Astrocyte of the hippocampus (primary cell): ENCODE measurements at places on chromosomes 13 and 19.

DNA sequence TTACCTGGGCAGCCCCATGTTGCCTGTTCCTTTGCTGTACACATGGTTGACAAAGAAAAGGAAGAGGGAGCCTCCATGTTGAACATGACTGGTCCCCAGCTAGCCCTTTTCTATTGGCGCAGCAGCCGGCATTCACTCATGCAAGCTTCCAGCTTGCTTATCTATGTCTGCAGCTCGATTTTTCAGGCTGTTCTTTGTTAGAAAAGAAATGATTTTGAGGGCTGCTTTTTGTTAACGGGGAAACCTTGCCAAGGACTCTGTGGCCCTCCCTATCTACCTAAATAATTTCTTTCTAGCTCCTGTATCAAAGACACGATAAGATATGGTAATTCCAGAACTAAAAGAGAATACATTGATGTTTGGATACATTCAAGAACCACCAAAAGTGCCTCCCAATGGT, 20.4 kb upstream of the ADGRE2 start:
- DNase-seq = no peak

DNA sequence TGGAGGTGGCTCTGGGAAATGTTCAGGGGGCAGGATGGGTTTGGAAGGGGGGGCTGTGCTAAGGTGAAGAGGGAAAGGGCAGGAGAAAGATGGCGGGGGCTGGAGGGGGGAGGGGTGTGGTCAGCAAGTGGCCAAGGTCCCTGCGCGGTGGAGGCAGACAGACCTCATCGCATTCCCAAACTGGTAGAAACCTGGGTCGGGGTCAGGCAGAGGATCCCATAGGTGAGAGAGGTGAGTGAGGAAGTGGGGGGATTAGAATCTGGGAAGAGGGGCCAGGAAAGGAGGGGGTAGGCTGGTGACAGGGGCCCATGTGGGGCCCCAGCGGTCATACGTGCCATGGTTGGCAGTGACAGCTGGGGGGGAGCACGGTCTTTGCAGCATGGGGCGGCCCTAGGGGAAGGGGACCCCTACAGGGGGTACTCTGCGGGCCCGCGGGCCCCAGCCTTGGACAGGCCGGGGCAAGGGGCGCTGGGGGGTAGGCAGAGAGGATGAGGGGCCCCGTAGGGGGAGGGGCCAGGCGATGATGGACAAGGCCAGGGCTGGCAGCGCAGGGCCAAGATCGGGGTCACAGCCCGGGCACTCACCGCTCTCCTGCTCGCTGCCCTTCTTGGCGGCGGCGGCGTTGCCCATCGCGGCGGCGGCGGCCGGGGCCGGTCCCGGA, 514 bp downstream of the PRKACA start:
- DNase-seq = peak; percentile 23

DNA sequence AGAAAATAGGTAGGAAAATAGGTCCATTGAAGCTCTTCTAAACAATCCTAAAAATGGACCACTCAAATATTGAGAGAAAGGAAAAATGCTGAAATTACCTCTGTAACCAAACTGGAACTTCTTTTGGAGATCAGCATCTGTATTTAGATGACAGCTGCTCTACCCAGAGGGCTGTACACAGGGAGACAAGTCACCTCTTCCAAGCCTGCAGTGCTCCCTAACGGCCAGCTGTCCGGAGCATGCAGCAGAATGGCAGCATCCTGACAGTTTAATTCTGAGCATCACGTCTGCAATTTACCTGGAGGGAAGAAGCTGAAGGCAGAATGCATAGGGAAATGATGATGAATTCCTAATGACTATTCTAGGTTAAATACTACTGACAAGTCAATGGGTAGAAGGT, 62.8 kb upstream of the DIAPH3 start:
- peak; percentile 19 for DNase-seq

GRCh38 chr19:48421548-48421947, 24.2 kb upstream of the GRWD1 start:
- no peak for DNase-seq

DNA sequence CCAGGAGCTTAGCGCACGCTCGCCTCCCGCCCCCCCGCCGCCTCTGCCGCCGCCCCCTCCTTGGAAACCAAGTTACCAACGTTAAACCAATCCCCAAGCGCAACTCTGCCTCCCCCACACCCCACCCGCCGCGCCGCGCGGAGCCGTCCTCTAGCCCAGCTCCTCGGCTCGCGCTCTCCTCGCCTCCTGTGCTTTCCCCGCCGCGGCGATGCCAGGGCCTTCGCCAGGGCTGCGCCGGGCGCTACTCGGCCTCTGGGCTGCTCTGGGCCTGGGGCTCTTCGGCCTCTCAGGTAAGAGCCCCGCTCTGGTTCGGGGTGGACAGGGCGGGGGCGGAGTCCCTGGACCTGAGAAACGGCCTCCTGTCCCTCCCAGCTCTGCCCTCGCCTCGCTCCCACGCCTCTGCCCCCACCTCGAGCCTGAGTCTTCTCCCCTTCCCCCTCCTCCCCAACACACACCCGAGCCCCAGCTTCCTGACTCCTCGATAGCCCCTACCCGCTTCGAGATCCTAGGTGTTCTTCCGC, at the start of gene ICAM5:
TSS of gene ICAM5 (plus strand) at position 117 of the 521 bp plus-strand sequence. CDS start at position 209, 92 bp downstream.
- peak; percentile 43 for DNase-seq

- no peak for DNase-seq
These were observed 4.3 kb upstream of the SAMD1 start for GRCh38 chr19:14094854-14095253.

DNA sequence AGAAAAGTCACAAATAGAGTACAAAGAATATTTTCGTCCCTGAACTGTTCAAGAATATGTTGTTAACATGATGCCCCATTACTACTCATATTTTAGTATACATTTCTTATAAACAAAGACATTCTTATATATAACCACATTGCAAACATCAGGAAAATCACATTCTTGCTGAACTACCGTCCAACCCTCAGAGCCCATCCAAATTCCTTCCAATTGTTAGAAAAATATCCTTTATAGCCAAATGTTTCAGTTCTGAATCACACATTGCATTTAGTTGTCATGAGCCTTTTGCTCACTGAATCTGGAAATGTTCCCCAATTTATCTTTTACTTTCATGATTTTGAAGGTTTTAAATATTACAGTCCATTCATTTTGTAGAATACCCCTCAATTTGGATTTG, 467.8 kb upstream of the ARGLU1 start:
- peak; percentile 79 for DNase-seq

GRCh38 chr13:86082121-86082520, 282.9 kb upstream of the SLITRK6 start:
- DNase-seq = no peak

- DNase-seq = no peak
These were observed 776 bp upstream of the NCLN start for GRCh38 chr19:3184847-3185460.

DNA sequence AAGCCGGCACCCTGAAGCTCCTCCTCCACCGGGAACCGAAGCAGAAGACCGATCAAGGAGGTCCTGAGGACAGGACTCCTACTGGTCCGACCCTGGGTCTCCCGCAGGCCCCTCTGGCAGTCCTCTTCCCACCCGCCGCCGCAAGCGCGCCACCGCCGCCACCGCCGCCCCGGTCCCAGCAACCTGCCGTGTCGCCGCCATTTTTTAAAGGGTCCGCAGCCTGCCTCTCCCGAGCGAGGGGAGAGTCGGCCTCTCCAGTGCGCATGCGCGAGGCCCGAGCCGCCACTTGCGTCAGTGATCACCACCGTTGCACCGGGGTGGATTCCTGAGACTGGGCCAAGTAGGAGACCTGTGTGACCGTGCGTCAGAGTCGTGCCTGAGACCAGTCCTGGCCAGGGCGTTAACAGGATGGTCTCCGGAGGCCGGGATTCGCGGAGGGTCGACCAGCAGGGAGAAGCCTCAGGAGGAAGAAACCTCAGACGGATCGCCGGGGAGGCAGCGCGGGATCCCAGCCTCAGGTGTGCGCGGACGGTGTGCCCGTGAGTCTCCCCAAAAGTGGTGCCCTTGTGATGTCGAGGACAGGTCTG, 51.6 kb downstream of the ZNF146 start:
- DNase-seq = no peak

- DNase-seq = no peak
These were observed 88.6 kb upstream of the MYCBP2 start for GRCh38 chr13:77415253-77416071.

- peak; percentile 46 for DNase-seq
These were observed 636.1 kb upstream of the GPC6 start for GRCh38 chr13:92590503-92590908.

DNA sequence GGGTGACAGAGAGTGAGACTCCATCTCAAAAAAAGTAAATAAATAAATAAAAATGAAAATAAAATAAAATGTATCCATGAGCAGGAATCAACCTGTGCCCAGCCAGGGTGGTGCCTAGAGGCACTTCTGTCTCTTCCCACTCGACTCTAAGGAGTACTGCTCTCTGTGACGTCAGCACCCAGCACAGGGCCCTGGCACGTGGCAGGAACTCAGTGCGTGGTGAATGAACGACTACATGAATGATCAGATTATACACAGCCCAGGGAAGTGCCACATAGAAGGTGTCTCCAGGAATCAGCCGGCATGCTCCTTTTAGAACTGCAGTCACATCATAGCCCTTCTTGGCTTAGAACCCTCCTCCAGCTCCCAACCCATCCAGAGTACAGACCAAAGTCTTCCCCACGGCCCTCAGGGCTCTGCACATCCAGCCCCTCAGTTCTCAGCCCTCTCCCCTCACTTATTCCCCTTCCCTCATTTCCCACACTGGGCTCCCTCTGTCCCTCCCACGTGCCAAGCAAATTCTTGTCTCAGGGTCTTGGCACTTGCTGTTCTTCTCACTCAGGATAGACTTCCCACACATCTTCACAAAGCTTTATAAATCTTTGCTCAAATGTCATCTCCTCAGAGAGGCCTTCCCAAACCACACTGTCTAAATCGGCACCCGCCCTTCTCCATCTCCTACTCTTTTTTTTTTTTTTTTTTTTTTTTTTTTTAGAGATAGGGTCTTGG, 4.2 kb downstream of the CLIP3 start:
- no peak for DNase-seq

DNA sequence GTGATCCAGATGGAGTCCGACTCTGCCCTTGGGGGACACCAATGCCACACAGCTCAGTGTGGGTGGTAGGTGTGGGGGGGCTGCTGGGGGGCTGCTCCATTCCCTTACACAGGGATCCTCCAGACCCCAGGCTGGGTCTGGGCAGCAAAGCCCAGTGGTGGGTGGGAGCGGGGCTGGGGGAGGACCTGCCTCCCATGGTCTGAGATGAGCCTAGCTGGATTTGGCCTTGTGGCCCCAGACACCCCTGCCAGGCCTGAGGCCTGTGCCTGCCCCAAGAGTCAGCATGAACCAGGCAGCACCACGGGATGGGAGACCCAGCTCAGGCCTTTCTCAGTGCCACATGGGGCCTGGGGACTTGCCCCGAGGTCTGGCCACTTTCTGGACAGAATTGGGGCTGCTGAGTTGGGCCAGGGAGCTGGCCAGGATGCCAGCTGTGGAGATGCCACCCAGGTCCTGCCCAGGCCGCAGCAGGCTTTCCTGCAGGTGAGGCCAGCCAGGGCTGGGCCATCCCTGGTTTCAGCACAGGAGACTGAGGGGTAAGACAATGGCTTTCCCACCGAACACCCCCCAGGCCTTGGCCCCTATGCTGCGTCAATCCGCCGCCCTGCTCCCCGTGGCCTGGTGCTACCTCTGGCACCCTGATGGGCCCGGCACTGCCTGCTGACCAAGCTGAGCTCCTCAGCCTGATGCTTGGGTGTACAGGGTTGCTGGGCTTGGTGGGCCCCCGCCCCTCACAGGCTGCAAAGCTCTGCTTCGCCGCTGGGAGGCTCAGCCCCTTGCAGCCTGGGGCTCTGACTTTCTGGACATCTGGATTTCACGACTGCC, 24.2 kb downstream of the CEBPG start:
- DNase-seq = no peak

- no peak for DNase-seq
These were observed 19.8 kb upstream of the ZNF331 start for GRCh38 chr19:53518121-53518520.

- DNase-seq = no peak
These were observed 38.6 kb downstream of the WDR87 start for GRCh38 chr19:37867831-37868230.

- DNase-seq = no peak
These were observed 54.0 kb upstream of the DOCK9 start for GRCh38 chr13:99031832-99032231.

DNA sequence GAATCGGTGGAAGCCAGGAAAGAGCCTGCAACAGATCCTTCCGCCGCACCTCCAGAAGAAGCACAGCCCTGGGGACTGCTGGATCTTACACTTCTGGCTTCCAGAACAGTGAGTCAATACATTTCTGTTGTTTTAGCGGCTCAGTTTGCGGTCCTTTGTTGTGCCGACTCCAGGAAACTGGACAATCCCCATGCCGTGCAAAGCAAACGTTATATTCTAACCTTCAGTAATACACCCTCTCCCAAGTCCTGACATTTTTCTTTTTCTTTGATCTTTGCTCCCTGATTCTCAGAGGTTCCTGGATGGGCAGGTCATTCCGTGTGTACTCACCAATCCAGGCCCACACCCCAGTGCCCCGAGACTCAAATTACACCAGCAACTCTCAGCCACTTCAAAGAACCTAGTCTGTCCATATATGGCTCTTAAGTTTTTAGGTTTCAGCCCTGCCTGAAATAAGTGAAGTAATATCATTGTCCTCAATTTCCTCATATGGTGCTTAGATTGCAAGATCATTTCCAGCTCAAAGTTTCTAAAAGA, 387.1 kb upstream of the SGCG start:
- peak; percentile 68 for DNase-seq

DNA sequence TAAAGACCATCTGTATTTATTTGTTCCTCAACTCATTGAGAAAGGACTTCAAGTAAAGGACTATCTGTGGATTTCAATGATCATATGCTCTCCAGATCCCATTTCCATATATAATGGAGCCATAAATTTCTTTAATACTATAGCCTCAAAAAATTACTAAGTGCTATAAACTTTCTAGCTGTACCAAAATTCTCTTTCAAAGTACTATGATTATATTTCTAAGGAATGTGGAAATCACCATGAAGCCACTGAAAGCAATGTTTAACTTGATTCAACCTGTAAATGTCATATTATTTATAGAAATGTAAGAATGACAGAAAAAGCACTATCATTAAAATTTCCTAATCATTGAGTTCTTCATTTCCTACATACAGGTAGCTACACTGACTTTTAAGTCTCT, 20.7 kb downstream of the TBC1D4 start:
- no peak for DNase-seq

DNA sequence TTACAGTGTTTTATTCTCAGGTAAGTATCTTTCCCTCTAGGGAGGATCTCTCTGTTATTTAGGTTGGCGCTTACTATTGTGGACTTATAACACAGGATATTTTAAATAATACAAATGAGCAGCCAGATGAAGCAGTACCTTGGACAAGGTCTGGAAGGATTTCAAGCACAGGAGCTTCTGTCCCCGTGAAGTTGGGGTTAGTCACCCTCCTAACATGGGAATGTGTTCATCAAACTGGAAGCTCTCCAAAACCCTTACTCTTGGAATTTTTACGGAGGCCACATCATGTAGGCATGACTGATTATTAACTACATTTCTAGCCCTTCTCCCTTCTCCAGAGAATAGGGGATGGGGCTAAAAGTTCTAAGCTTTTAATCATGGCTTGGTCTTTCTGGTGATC, 38.3 kb upstream of the SPRY2 start:
- DNase-seq = peak; percentile 52
